ENCODE measurements at places on chromosomes 5 and 9.
A peak's percentile ranks its signal among the peaks of the same experiment; 100 is the strongest.

- DNase-seq: no peak
These were observed 55.5 kb upstream of the FST start for GRCh38 chr5:53424686-53425615.

GRCh38 chr5:151222790-151223446 lies 974 bp downstream of the CCDC69 start:
- no peak for DNase-seq

DNA sequence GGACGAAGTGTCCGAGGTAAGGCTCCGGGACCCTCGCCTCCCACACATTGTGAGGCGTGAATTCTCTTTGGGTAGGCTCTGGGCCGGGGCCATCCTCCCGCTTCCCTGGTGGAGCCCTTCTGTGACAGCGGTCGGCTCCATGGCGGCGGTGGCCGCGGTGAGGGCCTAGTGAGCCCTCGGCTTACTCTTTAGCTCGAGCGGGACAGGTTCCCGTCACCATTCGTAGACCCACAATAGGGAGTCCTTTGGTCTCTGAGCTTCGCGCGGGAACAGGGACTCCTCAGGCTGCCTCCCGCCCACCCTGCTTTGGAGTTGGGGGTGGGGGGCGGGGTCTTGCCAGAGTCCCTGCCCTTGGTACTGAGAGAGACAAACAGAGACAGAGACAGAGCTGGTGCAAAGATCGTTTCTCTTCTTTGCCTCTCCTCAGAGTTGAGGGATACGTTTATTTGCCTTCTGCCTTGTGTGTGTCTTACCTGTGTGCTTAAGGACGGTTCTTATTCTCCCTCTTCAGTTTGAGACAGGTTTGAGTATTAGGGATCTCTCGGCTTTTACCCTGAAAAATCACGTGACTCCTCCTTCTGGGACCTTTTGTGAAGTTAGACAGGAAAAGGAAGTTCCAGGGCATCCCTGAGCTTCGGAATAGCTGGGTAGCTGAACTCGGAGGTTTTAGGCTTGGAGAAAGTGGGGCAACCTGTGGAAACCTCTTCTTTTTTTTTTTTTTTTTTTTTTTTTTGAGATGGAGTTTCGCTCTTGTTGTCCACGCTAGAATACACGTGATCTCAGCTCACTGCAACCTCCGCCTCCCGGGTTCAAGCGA lies 833 bp downstream of the ANKHD1 start:
- DNase-seq: peak; percentile 33

DNA sequence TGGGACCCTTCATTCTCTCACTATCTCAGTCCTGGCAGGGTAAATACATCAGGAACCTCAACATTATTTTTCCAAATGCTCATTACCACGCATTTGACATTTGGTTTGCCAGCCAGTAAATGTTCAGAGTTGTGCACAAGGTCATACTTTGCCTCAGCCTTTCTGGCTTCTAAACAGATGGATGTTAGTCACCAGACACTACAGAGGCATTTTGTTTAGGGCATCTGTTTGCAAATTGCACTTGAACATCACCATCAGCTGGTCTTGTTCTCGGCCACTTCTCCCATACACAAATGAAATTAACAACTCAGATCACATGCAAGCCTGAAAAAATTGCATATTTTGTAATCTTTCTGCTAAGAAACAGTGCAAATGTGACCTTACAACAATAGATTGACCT lies 75.0 kb upstream of the SLC1A1 start:
- DNase-seq: no peak

DNA sequence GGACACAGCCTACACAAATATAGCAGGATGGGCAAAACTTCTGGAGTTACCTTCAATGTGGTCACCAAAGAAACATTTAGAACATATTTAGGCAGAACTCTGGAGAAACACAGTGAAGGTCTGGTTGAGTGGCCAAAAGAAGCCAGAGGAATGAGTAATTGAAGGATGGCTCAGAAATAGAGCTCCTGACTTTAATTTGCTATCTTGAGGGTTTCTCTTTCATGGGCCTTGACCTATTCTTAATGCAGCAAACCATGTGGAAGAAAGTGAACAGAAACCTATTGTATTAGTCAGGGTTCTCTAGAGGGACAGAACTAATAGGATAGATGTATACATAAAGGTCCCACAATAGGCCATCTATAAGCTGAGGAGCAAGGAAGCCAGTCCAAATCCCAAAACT lies 650.5 kb downstream of the ACTL7B start:
- DNase-seq: no peak

GRCh38 chr5:135482381-135482933 lies 30.3 kb upstream of the TIFAB start:
- DNase-seq: no peak

DNA sequence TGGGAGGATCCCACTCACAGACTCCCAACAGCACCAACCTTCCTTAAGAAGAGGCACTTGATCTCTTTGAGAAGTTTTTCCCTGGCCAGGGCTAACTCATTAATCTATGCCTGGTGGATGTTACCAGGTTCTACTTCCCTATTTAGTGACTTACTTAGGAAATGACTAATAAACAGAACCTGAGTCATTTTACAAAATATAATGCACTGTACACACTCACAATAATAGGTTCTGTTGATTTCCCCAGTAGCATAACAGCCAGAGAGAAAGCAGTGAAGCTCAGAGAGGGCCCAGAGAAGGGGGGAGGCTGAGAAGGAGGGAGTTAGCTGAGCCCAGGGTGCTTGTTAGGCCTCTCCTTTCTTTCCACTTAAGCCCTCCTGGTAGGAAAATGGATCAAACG lies 27.1 kb downstream of the FRMD3 start:
- peak; percentile 54 for DNase-seq

GRCh38 chr9:92704528-92704927 lies 34.6 kb upstream of the IPPK start:
- no peak for DNase-seq

DNA sequence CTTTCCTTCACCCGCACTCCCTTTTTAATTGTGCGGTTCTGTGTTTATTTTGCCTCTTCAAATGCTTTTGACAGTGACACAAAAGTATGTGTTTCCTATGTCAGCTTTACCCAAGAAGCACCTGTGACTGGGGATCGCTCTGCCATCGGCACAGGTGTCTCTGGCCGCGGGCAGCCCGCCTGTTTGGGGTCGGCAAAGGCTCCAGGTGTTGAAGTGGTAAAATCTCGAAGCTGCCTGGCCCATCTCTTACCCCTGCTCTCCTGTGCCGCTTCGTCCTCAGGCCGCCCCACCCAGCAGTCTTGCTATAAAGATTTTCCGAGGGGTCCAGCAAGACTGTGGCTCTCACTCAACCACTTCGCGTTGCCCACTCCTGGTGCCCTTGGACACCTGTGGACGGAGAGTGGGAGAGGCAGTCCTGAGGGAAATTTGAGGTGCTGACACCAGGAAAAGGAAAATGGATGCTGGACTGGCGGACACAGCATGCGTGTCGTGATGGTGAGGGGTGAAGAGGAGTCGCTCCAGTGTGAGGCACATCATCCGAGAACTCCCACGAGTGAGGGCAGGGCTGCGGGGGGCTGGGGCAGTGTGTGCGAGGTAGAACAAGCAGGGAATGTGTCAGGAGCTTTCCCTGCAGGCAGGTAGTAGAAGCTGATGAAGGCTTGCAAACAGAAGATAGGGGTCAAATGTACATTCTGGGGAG lies 29.1 kb upstream of the CEP72 start:
- no peak for DNase-seq

DNA sequence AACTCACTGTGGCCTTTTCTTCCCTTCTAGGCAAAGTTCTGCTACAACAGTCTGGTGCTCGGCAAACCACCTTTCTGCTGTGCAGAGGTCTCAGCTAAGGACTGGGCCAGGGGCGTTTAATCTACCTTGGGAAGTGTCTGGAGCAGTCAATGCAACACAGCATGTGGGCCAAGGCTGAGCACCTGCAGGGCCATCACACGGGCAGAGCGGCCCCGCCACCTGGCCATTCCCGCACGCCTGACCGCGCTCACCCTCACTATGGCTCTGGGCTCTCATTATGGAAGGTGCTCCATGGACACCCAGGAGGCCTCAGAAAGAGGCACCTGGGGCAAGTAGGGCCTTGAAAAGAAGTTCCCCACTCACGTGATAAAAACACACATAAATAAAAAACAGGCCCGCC lies 65.7 kb upstream of the TBC1D9B start:
- DNase-seq: no peak

- DNase-seq: no peak
These were observed 201.3 kb upstream of the PUM3 start for GRCh38 chr9:3045153-3045552.

DNA sequence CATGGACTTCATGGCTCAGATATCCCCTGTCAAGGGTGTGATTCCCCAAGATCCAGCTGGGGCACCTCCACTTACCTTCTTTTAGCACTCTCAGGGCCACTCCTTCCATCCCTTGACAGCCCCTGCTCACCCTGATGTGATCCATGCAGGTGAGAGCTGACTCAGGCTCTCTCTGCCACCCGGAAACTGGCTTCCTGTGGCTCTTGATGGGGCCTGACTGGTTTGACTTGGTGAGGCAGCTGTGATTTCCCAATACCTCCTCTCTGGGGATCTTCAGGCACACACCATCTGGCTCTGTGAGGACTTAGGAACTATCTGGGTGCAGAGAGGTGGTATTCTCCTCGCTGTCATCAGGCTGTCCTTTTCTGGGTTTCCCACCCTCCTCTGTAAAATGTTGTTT lies 7.9 kb upstream of the FAT2 start:
- no peak for DNase-seq

GRCh38 chr5:9269014-9269413 lies 276.9 kb downstream of the SEMA5A start:
- no peak for DNase-seq

GRCh38 chr5:149113669-149114068 lies 27.6 kb upstream of the ABLIM3 start:
- DNase-seq: no peak

GRCh38 chr5:167208911-167209310 lies 1082.5 kb upstream of the WWC1 start:
- DNase-seq: peak; percentile 25

GRCh38 chr9:37178742-37179141 lies 58.4 kb downstream of the ZCCHC7 start:
- DNase-seq: no peak

- peak; percentile 24 for DNase-seq
These were observed 66.5 kb downstream of the COL27A1 start for GRCh38 chr9:114221706-114222465.

GRCh38 chr5:137891849-137892248 lies 2.6 kb downstream of the PKD2L2 start:
- no peak for DNase-seq

Measured in H54 (cell line).